Inflammatory macrophage (primary cell): ENCODE measurements at places on chromosomes 7 and 10.

DNA sequence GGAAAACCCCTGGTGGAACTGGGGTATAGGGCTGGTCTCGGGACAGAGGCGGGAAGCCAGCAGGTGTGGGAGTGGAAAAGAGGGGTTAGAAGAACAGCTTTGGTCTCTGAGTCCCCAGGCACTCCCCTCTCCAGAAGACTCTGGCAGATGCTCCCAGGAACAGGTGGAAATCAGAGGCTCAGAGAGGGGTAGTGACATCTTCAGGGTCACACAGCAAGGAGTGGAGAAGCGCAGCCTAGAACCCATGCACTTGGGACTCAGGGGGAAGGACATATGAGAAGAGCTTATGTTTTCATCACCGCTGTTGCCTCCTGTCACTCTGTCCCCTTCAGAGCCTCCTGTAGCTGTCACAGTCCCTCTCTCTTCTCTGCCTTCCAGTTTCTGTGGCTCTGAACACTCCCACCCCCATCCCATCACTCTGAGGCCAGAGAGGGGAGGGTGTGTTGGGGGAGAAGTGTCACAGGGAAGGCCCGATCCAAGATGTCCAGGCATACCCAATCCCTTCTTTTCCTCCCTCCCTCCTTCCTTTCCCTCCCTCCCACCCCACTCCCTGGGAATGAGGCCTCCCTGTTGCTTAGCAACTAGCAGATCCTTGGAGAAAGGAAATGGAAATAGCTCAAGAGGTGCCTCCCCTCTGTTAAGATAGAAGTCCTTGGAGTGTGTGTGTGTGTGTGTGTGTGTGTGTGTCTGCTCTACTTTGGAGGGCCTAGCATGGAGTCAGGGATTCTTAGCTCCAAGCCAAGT, 32.0 kb downstream of the SRRM3 start:
- DNase-seq = no peak

- no peak for DNase-seq
These were observed 372.1 kb downstream of the RPS24 start for GRCh38 chr10:78405736-78406135.

- no peak for DNase-seq
These were observed 259.3 kb upstream of the TCERG1L start for GRCh38 chr10:131570716-131571307.

DNA sequence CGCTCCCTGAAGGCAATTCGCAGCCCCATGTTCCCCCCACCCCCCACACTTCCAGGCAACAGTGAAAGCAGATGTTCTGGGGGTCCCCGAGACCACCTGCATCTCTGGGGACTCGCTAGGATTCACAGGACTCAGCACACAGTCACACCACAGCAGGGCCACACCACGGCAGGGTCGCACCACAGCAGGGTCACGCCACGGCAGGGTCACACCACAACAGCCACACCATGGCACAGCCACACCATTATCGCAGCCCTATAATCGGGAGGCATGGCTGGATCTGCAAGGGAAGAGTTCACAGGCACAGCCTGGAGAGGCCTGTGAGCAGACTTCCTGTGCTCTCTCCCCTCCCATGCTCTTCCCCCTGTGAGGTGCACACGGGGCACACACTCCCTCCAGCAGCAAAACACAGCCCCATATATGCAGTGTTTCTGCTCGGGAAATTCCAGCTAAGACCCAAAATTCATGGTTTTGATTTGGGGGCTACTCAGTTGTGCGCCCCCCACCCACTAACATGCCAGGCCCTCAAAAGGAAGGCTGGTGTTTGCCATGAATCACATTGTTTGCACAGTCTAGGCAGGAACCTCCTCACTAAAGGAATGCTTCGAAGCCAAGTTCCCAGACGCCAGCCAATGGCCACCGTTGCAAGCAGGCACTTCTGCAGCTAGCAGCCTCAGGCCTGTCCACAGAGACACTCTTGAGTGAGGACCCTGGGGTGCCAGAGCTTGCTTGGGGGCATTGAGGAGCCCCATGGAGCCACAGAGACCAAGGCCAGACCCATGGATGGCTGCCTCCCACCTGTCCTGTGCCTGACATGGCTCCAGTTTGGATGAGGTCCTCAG, 7.0 kb upstream of the DPYSL4 start:
- no peak for DNase-seq

DNA sequence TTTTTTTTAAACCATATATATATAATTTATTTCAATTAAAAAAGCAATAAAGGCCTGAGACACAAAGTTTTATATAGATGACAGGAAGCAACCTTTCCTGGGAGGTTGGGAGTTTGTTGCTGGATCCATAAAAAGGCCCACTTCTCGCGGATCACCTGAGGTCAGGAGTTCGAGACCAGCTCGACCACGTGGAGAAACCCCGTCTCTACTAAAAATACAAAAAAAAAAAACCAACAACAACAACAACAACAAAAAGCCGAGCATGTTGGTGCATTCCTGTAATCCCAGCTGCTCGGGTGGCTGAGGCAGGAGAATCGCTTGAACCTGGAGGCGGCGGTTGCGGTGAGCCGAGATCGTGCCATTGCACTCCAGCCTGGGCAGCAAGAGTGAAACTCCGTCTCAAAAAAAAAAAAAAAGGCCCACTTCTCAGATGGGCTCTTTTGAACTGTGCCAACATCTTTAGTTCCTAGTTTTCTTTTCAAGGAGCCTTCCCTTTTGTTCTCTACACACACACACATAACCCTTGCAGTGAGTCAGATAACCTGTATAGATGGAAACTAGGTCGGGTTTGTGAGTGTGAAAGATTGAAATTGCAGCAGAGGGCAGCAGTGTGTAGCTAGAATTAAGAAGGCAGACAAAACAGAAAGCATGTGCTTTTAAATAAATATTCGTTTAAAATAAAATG, 1.2 kb upstream of the SMNDC1 start:
- DNase-seq = peak; percentile 87

DNA sequence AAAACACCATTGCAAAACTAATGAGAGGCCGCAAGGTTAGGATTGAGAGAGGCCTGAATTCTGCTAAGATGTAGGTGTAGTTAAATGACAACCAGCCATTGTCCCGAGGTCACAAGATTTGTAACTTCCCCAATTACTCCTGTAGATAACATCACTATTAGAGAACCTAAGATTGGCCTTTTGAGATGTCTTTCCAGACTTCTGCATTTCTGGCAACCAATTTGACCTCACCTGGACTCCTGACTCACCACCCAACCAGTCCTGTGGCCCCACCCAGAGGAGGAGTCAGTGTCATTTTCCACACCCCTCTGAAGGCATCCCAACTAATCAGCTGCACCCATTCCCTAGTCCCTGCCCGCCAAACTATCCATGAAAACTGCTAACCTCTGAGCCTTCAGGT, 115.7 kb downstream of the PRKAG2 start:
- DNase-seq = peak; percentile 86
